ENCODE measurements at places on chromosomes 4 and X.

GRCh38 chrX:124228849-124229248, 103.6 kb upstream of the TEX13D start:
- DNase-seq, result no peak

- no peak for DNase-seq
Observed at GRCh38 chrX:77160301-77160700, 286.9 kb upstream of the FGF16 start.

DNA sequence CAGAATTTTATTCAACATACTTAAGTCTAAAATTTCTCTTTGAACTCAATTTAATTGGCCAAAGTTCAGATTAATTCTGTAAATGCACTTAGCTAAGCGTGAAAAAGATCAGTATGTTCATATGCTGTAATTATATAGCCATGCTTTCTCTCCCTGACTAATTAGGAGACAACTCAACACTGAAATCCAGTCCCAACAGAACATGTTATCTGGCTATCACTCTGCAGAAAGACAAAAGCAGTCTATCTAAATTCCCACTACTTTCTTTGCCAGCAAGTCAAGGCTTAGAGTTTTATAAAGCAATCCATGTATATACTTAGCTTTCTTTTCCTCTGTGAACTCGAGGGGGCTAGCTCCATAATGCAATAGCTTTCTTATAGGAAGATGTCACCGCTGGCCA, 16.0 kb upstream of the USP46 start:
- no peak for DNase-seq

- DNase-seq, result no peak
Observed at GRCh38 chrX:150547375-150548115, 20.9 kb upstream of the MTM1 start.

GRCh38 chr4:158411269-158411668, 110.4 kb upstream of the RXFP1 start:
- no peak for DNase-seq

- no peak for DNase-seq
Observed at GRCh38 chr4:188002323-188002722, 6.8 kb downstream of the ZFP42 start.

GRCh38 chrX:43552156-43552555, 103.9 kb upstream of the MAOA start:
- DNase-seq, result no peak

DNA sequence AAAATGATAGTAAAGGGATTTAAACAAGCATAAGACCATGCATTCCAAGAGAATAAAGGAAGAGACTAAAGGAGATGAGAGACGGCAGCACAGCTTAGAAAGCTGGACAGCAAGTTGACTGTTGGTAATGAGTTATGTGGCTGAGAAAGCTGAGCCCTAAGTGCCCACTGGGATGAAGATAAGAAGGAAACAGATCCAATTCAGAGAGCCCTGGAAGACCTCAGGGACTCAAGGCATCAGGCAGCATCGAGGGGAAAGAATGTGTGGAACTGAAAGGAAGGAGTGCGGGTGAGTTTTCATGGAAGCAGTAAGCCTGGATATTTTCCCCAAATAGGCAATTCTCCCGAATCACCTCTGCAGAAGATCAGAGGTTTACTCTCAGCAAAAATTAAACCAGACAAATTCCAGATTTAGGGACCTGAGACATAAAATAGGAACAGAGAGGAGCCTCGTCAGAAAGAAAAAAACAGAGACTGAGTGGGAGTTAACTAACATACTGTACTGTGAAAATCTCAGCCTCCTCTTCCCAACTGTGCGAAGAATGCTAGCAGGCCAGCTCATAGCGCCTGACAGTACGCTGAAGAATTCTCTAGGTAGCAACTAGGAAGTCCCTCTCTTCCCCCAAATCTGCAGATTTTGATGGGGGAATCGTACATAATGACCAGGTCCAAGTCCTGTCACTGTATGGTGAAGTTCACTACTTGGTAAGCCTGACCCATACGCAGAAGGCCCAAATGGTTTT, 187.7 kb upstream of the TAPT1 start:
- no peak for DNase-seq

DNA sequence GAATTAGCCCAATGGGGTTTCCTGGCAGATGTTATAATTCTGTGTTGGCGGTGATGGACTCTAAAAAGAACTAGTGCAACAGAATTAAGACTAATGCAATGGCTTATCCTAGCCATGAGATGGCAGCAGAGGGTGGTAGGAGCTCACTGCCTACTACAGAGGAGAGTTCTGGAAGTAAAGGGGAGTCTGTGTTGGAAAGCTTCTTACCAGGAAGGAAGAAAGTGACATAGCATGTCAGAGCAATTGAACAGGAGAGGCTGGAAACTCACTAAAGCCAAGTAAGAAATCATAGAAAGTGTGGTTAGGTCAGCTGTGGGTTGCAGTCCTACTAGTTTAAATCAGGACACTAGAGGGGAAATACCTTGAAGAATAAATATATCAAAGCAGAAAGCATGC, 6.3 kb upstream of the TRPC5OS start:
- peak; percentile 1 for DNase-seq

GRCh38 chrX:80550722-80551121, 130.5 kb downstream of the TENT5D start:
- no peak for DNase-seq

DNA sequence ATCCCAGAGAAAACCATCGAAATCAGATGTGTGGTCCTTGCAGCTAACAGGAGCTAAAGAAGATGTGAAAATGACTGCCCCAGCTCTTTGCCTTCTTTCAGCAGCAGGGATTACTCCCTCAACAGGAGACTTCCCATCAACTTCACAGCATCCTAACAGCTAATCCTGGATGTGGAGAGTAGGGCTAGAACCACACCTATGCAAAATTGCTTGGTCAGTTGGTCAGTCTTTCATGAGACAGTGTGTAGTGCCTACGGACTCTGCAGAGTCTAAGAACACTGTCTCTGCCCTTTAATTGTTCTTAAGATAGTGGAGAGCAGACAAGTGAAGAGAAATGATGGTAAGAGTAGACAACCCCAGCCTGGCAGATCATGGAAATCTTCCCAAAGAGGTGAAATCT, 133.5 kb downstream of the COL4A6 start:
- DNase-seq, result no peak

DNA sequence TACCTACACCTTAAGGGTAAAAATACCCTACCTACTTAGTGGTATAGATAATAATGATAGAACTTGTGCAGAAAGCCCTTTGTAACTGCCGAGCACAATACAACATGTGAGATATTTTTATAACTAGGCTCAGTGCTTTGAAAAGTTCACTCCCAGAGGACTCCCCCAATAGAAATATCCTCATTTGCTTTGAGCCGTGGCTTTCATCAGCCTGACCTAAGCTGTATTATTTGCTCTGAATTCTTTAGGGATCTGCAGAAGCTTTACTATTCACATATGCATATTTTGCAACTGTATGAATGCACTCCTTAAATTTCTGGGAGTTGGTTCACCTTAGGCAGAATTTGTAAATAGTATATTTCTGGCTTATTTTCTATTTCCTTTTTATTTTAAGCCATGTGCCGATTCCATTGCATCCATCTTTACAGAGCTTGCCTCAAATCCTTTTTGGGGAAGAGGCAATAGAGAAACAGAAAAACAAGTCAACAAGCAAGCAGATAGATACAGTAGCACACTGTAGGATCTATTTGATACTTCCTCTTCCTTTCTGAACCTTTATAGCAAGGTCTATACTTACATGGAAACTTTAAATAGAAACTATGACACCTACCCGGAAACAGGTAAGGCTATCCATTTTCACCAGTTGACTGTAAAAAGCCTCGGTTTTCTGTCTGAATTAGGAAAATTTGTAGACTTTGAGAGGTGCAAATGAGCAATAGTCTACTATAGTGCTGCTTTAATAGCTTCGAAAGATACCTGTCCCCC, 242.5 kb upstream of the VCX3A start:
- DNase-seq, result no peak

DNA sequence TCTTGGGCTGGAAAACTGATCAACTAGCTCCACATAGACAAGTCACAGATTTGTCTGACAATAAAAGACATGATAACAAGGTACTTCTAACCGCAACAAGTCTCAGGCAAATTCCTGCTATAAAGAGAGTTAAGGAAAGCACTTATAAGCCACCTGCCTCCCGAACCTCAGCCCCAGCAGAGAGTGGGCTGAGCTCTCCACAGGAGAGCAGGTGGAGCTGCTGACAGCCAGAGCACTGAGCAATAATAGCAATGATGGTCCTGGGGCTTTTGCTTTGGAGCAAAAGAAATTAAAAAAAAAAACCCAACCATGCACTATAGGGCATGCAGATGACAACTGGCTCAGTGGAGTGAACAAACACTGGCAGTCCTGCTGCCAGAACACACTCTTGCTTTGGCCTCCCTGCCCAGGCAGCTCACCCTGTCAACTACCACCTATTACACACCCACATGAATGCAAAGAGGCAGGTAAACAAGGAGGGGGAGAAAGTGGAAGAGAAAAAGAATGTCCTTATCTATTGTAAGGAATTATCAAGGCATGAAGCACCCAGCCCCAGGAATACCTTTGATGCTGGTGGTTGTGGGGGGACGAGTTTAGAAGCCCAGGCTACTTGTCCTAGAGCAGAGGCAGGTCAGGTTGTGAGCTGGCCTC, 135.8 kb upstream of the DGKK start:
- DNase-seq, result no peak

DNA sequence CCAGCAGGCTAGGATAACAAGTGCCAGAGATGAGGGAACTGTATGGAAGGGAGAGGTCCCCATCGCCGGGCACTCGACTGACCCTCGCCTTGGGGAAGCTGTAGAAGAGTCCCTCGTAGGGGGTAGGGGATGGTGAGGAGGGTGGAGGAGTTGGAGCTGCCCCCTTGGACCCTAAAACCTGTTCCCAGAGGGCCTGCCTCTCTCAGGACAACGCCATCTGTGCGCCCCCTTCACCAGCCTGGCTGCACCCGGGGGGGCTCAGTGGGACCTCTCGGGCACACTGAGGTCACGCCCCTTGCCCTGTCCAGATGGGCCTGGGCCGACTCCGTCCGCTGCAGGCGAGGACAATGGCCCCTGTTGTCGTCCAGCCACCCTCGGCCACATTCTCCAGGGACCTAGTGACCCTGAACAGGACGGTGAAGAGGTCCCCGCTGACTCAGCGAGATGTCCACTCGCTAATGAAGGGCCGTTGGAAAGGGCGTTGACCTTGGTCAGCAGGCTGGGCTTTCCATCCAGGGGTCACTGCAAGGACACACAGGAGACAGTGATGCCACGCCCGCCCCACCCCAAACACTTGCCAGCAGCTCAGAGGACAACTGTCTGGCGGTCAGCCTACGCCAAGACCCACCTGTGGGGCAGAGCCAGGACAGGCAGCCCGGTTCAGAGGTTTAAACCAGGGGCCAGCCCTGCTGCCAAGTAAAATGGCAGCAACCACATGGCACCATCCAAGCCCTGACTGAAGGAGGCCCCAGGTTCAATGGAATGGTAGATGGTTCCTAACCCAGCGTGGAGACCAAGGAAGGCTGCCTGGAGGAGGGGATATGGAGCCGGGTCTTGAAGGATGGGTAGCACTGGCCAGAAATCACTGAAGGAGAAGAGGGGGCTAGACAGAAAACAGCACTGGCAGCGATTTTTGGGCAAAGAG, 51.2 kb downstream of the HMX1 start:
- no peak for DNase-seq

GRCh38 chrX:153952373-153953026, 8.1 kb upstream of the RENBP start:
- no peak for DNase-seq

- DNase-seq, result no peak
Observed at GRCh38 chr4:77989968-77990367, 67.2 kb upstream of the FRAS1 start.

DNA sequence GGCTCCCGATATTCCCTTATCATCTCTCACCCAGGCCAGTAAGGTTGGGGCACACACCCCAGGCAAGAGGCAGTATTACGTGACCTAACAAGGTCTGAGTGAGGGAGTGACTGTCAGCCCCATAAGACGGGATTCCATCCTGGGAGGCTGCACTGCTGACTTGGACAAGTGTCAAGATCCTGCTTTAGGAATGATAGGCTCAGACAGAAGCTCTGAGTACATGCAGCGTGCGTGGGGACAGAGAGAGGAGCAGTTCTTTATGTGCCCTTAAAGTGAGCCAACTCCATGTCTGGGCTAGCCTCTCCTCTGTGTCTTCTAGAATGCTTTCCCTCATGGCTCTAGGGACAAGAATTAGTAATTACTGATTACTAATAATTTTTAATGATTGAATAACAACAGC, 142.2 kb upstream of the PRPS2 start:
- no peak for DNase-seq

GRCh38 chr4:4913147-4913561, 53.7 kb downstream of the MSX1 start:
- DNase-seq, result no peak

GRCh38 chr4:39825741-39826231, 127.8 kb downstream of the UBE2K start:
- DNase-seq, result no peak

GRCh38 chr4:140250989-140251552, 97.1 kb upstream of the MAML3 start:
- DNase-seq, result no peak

- no peak for DNase-seq
Observed at GRCh38 chr4:61841714-61842113, 641.6 kb downstream of the ADGRL3 start.

All from NCI-H2029 treated with DMSO at 0.1 percent for 48 hours (cell line).